CD4-positive, alpha-beta T cell treated with Interleukin-17A for 4 hours (primary cell): ENCODE measurements at places on chromosomes 2 and 18.

DNA sequence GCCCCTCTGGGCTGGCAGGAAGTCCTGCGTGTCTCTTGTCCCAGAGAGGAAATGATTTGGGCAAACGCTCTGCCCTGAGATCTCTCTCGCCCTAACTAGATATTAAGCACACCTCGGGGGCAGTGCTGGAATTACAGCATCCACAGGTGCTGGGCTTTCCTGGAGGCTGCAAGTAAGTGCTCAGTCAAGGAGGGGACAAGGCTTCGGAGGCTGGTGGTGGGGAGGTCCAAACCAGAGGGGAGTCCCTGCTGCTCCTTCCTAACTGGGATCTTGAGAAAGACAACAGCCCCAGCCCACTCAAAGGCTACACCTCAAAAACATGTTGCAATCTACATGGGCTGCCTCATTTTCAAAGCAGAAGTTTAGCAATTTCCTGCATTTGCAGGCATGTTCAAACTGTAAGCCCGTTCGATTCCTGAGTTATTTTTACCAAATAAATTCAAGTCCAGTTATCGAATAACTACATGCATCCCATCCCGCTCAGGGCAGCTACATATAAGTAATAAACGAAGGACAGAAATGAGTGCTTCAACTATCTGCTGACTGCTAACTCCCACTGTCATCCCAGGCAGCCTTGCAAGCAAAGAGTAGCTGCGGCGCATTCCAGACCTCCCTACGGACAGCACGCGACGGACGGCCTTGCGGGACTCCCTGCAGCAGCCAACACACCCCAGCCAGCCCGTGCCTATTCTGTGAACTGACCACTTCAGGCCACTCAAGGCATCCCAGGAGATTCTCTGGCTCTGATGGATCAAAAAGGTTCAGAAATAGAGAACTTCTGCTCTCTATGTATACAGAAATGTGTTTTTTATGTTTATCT is 27.5 kb downstream of the ZNF516 start:
- DNase-seq: peak; percentile 17

GRCh38 chr2:218344090-218344754 is 12.4 kb upstream of the CATIP start:
- no peak for DNase-seq

- DNase-seq: no peak
These were observed 19.8 kb downstream of the ADD2 start for GRCh38 chr2:70748002-70748784.

DNA sequence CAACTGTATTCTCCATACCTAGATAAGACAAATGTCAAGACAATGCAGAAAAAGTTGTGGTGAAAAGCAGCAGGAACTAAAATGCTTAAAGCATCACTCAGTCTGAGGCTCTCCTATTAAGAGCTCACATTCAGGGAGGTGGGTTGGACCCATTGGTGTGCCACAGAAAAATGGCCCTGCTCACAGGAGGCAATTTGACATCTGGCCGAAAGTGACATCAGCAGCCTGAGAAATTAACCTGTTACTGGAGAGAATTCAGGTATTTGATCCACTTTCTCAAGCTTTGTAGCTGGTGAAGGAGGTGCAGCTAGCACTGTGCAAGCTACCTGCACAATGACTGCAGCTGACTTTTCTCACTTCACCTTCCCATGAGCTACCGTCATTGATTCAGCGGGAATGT is 86.0 kb downstream of the TMEM247 start:
- DNase-seq: no peak
